Activated CD8-positive, alpha-beta memory T cell treated with anti-CD3 and anti-CD28 coated beads, Interleukin-2, amount 10 ng/mL, durations not matched to agents 7 days and 5 days (primary cell): ENCODE measurements at places on chromosomes 5 and 9.

DNA sequence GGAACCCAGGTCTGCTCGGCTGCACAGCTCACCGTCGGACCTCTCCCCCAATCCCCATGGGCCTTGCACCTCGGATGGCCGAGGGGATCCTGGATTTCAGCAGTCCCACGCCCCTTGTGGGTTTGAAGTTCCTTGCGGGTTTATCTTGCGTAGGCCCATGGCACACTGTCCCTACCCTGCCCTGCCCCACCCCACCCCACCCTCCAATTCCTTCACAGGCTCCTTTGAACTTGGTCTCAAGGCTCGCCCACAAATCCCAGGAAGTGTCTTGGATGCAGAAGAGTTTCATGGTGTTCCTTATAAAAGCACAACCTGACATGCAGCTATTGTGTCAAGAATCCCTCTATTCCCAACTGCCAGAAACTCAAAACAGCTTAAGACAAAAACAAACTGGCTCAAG lies 11.2 kb upstream of the SMIM23 start:
- DNase-seq: no peak
- no peaks in the 10 kb centered on the region for H3K4me1 ChIP-seq
- no peak overlapping the region for H3K4me3 ChIP-seq
- H3K27ac ChIP-seq: no peak overlapping the region

- DNase-seq: no peak
- H3K4me1 ChIP-seq: no peaks in the 10 kb centered on the region
- no peaks in the 10 kb centered on the region for H3K27me3 ChIP-seq
- no peak overlapping the region for H3K4me3 ChIP-seq
- no peaks in the 10 kb centered on the region for H3K36me3 ChIP-seq
These were observed 581.8 kb downstream of the TAF11L14 start for GRCh38 chr5:18216016-18216415.

- peak within 1 kb of the TSS; percentile 88 for H3K4me3 ChIP-seq
- peaks cover 22% of the 10 kb centered on the region for H3K36me3 ChIP-seq
- peak within 1 kb of the TSS; percentile 95 for H3K27ac ChIP-seq
- H3K27me3 ChIP-seq: no peaks in the 10 kb centered on the region
- DNase-seq: peak; percentile 78
These were observed at the start of gene NFIL3 for GRCh38 chr9:91423785-91424402. Gene NFIL3, minus strand, starts transcription at chr9:91423832. Its CDS starts 13,098 bp downstream, at chr9:91410734.

DNA sequence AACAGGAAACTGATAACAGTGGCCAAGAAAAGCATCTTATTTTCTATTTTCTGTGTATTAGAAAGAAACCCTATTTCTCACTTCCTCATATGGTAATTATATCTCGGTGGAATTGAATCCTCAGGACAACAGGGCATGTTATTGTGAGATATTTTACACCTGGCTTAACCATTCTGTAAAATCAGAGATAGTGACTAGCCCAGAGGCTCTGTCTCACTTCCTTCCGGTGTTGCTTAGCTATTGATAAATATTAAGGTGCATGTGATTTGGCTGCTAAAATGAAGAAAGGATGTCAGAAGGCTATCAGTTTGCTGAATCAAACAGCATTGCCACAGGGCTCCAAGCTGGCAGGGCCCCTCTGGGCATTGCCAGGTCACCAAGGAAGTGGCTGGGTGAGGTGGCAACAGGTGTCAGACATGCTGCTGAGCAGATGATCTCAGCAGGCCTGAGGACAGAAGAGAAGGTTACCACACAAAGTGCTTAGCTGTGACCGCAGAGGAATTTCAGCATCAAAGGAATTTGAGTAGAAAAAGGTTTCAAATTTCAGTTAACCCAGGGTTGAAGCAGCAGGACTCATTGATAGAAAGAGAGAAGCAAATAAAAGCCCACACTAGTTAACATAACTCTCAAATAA lies 330.7 kb downstream of the PDE4D start:
- H3K27me3 ChIP-seq: no peaks in the 10 kb centered on the region
- H3K4me1 ChIP-seq: no peaks in the 10 kb centered on the region
- no peak overlapping the region for H3K27ac ChIP-seq

- no peak overlapping the region for H3K27ac ChIP-seq
- H3K4me3 ChIP-seq: no peak overlapping the region
- H3K27me3 ChIP-seq: peaks cover 4% of the 10 kb centered on the region
- H3K36me3 ChIP-seq: no peaks in the 10 kb centered on the region
- DNase-seq: no peak
These were observed 13.2 kb downstream of the PTGS1 start for GRCh38 chr9:122383992-122384461.

DNA sequence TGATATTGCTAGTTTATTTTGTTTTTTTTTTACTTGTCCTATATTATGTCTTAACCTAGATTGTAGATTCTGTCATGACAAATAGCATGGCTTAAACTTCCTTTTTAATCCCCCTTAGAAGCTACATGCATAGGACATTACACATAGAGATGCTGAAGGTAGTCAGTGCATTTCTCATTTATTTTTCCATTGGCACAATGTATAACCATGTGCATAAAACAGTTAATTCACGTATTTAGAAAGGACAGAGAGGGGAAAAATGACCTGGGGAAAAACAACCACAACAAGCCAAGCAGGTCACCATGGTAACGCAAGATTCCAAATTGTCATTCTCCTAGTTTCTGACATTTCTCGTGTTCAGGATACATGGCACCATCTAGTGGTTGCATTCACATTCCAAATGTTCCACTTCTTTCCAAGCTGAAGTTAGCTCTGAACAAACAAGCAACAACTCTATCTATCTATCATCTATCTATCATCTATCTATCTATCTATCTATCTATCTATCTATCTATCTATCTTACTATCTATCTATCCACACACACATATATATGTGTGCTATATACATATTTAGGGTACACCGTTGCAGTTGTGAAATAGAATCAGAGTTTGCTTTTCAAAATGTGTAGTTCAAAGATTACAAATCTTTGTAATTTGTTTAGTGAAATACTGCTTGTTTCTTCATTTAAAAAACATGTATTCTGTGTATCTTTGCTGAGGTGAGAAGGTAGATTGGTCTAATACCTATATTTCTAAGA lies 487.2 kb upstream of the ST8SIA4 start:
- no peak for DNase-seq

DNA sequence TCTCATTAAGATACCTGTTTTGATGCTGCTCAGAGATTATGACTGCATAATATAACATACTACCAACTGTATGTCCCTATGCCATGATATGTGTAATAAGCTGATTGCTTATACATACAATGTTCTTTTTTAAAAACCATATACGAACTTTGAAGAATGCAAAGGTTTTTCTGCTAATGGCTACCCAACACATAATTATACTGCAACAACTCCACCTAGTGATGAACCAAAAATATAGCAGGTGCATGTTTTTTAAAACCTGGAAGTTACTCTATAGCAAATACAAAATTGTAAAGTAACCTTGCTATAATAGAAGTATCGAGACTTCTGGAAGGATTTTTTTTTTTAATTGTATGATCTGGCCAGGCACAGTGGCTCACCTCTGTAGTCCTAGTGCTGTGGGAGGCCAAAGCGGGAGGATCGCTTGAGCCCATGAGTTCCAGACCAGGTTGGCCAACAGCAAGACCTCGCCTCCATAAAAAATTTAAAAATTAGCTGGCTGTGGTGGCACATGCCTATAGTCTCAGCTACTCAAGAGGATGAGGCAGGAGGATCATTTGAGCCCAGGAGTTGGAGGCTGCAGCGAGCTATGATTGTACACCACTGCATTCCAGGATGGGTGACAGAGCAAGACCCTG lies 49.1 kb downstream of the HOMER1 start:
- H3K4me3 ChIP-seq: no peak overlapping the region
- no peak for DNase-seq
- H3K27me3 ChIP-seq: peaks cover 4% of the 10 kb centered on the region
- H3K36me3 ChIP-seq: no peaks in the 10 kb centered on the region
